ENCODE measurements at places on chromosomes 12 and 14. TPM values are rescaled to one million over a fixed set of nuclear protein-coding genes. Genes with fewer than 3 reads are reported as not detected.
A peak's percentile ranks its signal among the peaks of the same experiment; 100 is the strongest.

DNA sequence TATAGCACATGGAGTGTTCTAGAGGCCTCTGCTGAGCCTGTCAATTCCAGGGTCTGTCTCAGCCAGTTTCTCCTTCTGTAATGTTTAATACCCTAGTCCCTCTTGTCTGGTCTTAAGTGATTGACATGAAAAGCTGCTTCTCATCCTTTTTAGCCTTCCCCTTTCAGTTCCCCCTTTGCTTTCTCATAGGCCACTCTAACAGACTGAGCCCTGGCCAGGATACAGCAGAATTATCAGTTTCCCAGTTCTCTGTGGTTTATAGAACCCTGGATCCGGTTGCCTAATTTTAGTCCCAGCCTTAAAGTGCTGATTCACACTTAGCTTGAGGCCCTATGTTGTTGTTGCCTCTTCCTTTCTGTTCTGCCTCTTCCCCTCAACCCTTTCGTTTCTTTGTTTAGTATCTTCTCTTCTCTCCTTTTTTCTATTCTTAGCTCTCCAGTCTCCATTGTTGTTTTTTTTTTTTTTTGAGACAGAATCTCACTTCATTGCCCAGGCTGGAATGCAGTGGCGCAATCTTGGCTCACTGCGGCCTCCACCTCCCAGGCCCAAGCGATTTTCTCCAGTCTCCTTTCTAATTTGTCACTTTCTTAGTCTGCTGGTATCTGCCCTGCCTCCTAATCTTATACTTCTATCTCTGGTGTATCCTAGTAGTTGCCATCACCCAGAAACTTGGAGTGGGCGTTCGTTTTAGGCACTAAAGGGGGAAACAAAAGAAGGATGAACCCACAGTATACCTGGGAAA lies 2.9 kb upstream of the BIN2 start:
- DNase-seq: no peak
- H3K36me3 ChIP-seq: no peaks in the 10 kb centered on the region
- peak overlapping the region; percentile 82 for H3K27ac ChIP-seq
- H3K4me1 ChIP-seq: peaks cover 10% of the 10 kb centered on the region
- peaks cover 6% of the 10 kb centered on the region for H3K27me3 ChIP-seq

DNA sequence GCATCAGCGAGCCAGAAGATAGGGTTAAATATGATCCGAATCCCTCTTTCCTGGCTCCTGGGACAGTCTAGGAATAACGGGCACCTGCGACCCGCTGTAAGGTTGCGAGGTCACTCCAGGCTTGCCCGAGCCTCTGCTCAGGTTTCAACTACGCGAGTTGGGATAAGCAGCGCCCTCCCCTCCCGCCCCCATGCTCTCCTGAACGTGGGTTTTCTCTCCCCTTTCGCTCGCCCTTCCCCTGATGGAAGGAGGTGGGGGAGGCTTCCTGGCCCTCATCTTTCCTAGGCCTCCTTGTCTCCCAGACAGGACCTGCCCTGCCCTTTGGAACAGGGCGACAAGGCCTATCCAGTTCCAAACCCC lies 753 bp upstream of the ATP5MC2 start:
- H3K27me3 ChIP-seq: peaks cover 7% of the 10 kb centered on the region
- peak overlapping the region; percentile 93 for H3K27ac ChIP-seq
- no peak for DNase-seq
- H3K4me3 ChIP-seq: peak overlapping the region; percentile 98
- H3K4me1 ChIP-seq: peaks cover 30% of the 10 kb centered on the region
- peaks cover 10% of the 10 kb centered on the region for H3K36me3 ChIP-seq

GRCh38 chr12:71749666-71750065 lies 5.0 kb upstream of the RAB21 start:
- H3K4me1 ChIP-seq: peaks cover 11% of the 10 kb centered on the region
- DNase-seq: no peak
- peaks cover 7% of the 10 kb centered on the region for H3K27me3 ChIP-seq
- H3K4me3 ChIP-seq: no peak overlapping the region

DNA sequence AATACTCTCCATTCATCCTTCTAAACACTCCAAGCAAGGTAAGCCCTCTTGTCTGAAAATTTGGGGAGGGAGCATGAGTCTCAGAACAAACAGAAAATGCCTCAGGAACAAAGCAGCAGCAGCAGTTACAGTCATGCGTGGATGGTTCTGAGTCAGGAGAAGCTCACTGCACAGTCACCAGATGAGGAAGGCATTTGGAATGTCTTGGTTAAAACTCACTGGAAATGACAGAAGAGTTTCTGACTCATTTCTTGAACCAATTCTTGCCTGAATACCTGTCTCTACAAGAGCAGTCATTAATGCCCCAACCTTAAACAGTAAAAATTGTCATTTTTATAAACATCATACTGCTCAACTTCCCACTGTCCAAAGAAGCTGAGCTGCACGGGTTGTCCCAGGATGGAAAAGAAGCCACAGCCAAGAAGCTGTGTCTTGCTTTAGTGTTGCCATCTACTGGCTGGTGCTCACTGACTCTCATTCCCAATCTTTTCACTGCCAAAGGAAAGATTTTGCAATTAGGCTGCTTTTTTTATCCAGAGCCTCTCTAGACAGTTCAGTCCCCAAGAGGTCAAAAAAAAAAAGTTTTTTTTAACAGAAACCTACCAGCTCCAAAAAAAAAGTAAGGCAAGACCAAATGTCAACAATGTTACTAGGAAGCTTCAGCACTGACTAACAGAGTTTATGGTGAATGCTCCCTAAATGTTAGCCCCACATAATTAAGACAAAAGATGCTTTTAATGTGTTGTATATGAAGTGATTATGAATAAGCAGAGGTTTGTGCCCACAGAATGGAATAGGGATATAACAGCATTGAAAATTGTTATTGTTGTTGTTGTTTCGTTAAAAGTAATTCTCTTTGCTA lies 40.4 kb downstream of the KICS2 start:
- H3K27me3 ChIP-seq: peaks cover 2% of the 10 kb centered on the region
- peak; percentile 33 for DNase-seq
- peak overlapping the region; percentile 78 for H3K27ac ChIP-seq
- H3K4me3 ChIP-seq: no peak overlapping the region
- peaks cover 20% of the 10 kb centered on the region for H3K4me1 ChIP-seq
- no peaks in the 10 kb centered on the region for H3K36me3 ChIP-seq

- no peak for DNase-seq
- H3K27me3 ChIP-seq: peaks cover 3% of the 10 kb centered on the region
- no peak overlapping the region for H3K27ac ChIP-seq
- H3K36me3 ChIP-seq: no peaks in the 10 kb centered on the region
Measured at GRCh38 chr12:121048442-121048841, 9.4 kb upstream of the OASL start.

GRCh38 chr12:59168647-59169046 lies 248.3 kb upstream of the LRIG3 start:
- peaks cover 20% of the 10 kb centered on the region for H3K4me1 ChIP-seq
- no peak for DNase-seq
- H3K27ac ChIP-seq: no peak overlapping the region
- no peaks in the 10 kb centered on the region for H3K27me3 ChIP-seq
- no peak overlapping the region for H3K4me3 ChIP-seq

GRCh38 chr12:70698345-70698744 lies 61.1 kb upstream of the PTPRB start:
- peaks cover 4% of the 10 kb centered on the region for H3K4me1 ChIP-seq
- DNase-seq: no peak

GRCh38 chr12:83390186-83390585 lies 703.5 kb downstream of the TMTC2 start:
- H3K36me3 ChIP-seq: peaks cover 3% of the 10 kb centered on the region
- no peak overlapping the region for H3K27ac ChIP-seq
- peaks cover 7% of the 10 kb centered on the region for H3K4me1 ChIP-seq

Gene CALM1
- total RNA-seq: 634 TPM

Gene NPAS3
- total RNA-seq: 1.6 TPM

Data from endothelial cell (in vitro differentiated cells).